ENCODE measurements at places on chromosomes 5 and 9. TPM values are rescaled to one million over a fixed set of nuclear protein-coding genes. Genes with fewer than 3 reads are reported as not detected.

PKN3 gene
- 7.6 TPM for total RNA-seq

- H3K27me3 ChIP-seq, result no peaks in the 10 kb centered on the region
- peaks cover 12% of the 10 kb centered on the region for H3K4me1 ChIP-seq
- no peak overlapping the region for H3K27ac ChIP-seq
- H3K4me3 ChIP-seq, result no peak overlapping the region
Observed at GRCh38 chr5:172414531-172415361, 39.6 kb downstream of the SH3PXD2B start.

HK3 gene
- 0.13 TPM for total RNA-seq

DNA sequence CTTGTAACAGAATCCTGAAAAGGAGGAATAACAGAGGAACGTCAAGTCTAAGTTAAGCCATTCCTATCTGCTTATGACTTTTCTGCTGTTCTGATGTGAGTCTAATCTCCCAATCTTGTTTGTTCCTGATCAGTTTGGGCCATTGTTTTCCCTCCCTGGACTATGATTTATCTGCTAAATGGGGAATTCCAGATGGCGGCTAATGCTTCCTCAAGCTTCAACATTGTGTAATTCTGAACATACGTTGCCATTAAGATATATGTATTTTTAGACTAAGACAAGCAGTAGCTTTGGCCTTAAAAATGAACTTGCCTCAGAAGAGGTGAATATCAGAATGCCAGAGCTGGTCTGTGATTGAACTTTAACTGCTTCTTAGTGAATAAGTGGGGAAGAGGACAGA lies 142.7 kb downstream of the PRKACG start:
- H3K4me3 ChIP-seq, result no peak overlapping the region
- DNase-seq, result no peak
- no peaks in the 10 kb centered on the region for H3K27me3 ChIP-seq
- H3K4me1 ChIP-seq, result no peaks in the 10 kb centered on the region
- H3K27ac ChIP-seq, result no peak overlapping the region
- H3K36me3 ChIP-seq, result no peaks in the 10 kb centered on the region

DNA sequence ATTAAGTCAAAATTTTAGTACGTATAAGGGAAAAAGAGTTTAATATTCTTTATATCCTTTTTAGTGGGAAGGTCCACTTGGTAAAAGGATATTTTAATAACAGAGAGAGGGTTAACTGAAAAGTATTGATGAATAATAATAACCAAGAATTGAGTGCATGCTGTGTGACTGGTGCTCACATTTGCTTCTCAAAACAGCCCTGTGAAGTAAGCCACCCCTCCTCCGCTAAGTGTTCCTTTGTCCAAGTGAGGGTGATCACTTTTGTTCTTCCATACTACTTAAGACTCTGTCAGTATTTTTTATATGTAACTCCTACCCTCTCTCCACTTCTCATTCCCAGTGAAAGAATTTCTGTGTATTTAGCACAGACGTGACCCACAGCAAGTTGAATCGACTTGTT lies 51.5 kb downstream of the SLC44A1 start:
- H3K27ac ChIP-seq, result no peak overlapping the region
- no peaks in the 10 kb centered on the region for H3K36me3 ChIP-seq
- H3K27me3 ChIP-seq, result no peaks in the 10 kb centered on the region
- no peaks in the 10 kb centered on the region for H3K4me1 ChIP-seq
- no peak for DNase-seq

REEP2 gene
- total RNA-seq, result 3.1 TPM

DNA sequence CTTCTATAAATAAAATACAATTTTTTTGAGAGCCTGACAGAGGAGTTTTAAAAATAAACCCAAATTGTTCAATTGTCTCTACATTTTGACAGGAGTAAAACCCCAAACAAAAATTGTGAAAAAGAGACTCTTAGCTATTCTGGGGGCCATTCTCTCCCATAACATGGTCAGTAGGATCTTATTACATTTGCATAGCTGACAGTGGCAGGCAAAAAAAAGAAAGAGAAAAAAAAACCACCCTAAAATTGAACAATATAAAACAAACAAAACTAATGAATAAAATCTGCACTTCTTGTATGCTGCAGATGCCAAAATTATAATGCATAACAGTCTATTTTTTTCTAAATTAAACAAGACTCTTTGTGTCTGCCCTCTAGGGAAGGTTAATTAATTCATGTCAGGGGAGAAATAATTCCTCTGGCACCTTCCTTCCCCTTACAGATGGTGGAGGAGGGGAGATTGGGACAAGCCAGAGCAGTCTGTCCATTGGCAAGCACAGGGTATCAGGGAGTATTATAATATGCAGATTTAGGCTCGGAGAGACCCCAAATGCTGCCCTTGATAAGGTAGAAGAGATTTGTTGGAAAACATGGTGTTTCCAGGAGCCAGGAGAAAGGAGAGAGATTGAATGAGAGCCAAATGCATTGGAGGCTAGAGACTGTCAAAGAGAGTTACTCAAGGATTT lies 79.7 kb upstream of the CDH6 start:
- H3K27me3 ChIP-seq, result no peaks in the 10 kb centered on the region
- no peaks in the 10 kb centered on the region for H3K4me1 ChIP-seq
- no peak overlapping the region for H3K4me3 ChIP-seq

All from GM12878 (cell line).